RPMI8226 (cell line): ENCODE measurements at places on chromosomes 6 and 20.
A peak's percentile ranks its signal among the peaks of the same experiment; 100 is the strongest.

DNA sequence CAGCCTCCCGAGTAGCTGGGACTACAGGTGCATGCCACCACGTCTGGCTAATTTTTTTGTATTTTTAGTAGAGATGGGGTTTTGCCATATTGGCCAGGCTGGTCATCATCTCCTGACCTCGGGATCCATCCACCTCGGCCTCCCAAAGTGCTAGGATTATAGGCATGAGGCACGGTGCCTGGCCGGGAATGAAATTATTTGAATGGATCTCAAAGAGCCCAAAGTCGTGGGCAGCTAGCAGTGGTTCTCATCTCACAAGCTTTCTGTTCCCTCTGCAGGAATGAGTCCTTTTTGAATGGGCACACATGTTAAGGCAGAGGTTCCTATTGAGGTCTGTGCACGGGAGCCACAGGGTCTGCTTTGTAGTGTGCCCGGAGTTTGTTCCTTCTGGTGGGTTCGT is 34.9 kb downstream of the PPP1R3G start:
- DNase-seq, result no peak

- DNase-seq, result no peak
Observed at GRCh38 chr6:4819706-4820283, 43.6 kb downstream of the CDYL start.

DNA sequence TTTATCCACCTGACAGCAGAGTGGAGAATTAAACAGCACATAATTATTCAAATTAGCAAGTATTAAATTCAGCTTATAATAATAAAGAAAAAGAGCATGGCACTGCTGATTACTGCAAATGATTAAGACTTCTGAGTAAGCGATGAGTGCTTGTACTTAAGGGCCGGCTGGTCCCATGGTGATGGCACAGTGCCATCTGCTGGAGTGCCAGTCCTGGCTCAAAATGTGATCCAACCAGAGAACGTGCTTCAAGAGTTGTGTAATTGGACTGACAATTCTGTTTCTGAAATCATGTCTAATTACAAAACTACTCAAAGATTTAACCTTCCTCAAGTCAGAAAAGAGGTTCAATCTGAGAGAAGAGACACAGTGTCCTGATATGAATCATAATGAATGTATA is 181.6 kb upstream of the RGS17 start:
- DNase-seq, result peak; percentile 68

GRCh38 chr20:50915424-50915823 is 15.8 kb downstream of the ADNP start:
- no peak for DNase-seq

GRCh38 chr6:134041093-134041492 is 11.3 kb downstream of the SLC2A12 start:
- DNase-seq, result peak; percentile 13

- no peak for DNase-seq
Observed at GRCh38 chr6:39995633-39996032, 61.4 kb upstream of the MOCS1 start.

DNA sequence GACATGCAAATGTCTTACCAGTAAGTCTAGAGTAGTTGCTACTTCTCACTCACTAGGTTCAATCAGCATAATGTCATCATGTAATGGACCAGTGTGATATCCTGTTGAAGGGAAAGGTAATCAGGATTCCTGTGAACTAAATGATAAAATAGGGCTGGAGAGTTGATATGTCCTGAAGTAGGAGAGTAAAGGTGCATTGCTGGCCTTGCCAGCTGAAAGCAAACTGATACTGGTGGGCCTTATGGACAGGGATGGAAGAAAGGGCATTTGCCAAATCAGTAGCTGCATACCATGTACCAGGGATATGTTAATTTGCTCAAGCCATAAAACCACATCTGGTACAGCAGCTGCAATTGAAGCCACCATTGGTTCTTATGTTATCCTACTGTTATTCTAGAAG is 37.5 kb upstream of the IYD start:
- DNase-seq, result no peak

GRCh38 chr6:167706313-167707109 is 120.2 kb upstream of the AFDN start:
- DNase-seq, result peak; percentile 22

GRCh38 chr20:1402149-1402548 is 9.3 kb upstream of the FKBP1A start:
- DNase-seq, result no peak

DNA sequence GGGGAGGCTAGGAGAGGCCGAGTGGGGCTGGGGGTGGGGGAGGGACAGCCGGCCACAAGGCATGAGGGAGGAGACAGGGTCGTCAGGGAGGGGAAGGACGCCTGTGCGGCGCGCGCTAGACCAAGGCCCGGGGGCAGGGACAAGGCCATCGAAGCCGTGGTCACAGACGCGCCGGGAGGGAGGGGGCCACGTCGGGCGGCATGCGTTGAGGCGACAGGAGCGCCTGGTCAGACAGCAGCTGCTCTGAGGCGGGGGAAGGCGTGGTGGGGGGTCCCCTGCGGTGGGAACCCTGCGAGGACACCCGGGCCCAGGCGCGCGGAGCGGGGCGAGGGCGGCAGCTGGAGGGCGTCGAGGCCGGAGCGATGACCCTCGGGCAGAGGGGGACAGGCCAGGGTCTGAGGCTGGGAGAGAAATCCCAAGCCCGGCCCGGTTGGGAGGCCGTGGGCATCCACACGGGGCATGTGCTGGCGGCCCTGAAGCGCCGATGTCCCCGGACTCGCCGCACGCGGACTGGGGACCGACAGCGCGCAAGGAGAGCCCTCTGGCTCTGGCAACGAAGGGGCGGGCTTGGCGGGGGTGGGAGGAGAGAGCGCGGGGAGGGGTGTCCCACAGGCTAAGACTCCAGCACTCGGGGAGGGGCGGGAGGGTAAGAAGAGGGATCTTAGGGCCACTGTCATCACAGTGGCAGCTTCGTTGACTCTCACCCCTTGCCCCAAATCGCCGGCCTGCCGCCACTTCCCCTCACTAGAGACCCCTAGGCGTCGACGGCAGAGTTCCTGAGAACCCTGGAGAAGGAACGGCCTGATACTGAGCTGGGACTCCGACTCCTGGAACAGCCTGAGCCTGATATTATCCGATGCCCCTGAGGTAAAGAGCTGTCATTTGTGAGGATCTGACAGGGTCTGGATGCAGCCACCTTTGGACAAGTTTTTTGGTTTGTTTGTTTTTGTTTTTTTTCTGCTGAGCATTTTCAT is 5.0 kb downstream of the TMEM239 start:
- no peak for DNase-seq

- DNase-seq, result no peak
Observed at GRCh38 chr20:2879146-2879545, 5.9 kb downstream of the PTPRA start.

DNA sequence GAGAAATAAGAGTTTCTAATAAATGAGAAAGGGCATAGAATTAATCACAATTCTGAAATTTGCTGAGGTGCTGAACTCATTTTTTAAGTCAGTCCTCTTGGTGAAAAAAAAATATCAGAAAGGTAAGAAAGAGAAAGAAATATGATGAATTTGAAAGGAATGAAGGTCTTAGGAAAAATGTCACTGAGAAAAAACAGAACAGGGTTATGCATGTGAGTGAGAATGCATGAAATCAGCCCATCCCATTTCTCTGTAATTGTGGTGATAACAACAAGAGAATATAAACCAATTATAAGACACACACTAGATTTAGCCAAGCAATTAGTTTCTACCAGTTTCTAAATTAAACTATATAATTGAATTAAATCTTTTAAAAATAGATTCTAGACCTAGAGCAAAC is 138.9 kb downstream of the TBX18 start:
- DNase-seq, result no peak

GRCh38 chr6:1399085-1399780 is 9.9 kb downstream of the FOXF2 start:
- no peak for DNase-seq

GRCh38 chr6:14068133-14068532 is 49.4 kb upstream of the CD83 start:
- no peak for DNase-seq

DNA sequence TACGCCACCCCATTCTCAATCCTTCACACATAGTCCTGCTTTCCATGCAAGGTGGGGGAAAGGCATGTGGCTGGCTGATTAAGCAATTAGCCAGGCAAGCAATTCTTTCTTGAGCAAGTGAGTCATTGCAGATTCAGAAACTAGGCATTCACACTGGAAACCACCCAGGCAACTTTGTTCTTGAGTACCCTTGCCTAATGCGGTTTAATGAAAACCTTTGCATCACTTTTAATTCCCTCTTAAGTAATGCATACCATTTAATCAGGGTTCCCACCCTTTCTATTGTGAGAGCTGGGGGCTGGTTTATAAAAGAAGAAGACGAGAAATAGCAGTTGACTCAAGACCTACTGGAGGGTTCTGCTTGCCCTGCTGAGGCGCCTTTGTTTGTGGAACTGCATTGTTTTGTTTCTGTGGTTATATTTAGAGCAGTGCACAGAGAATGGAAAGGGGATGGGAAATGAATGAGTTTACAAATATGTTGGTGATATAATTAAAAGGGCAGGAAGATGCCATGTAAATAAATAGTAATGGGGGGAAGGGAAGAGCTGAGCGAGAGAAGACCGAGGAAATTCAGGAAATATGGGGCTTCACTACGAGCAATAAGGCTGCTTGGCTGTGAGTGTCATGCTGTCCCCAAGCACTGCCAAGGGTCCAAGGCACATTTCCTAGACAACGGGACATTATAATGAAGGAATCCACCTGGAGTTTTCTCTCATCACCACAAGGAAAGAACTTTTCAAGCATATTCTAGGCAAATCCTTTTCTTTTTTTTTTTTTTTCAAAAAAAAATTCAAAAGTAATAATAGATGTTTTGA is 48.8 kb upstream of the TSHZ2 start:
- DNase-seq, result no peak

GRCh38 chr6:70423189-70424134 is 10.2 kb downstream of the FAM135A start:
- DNase-seq, result no peak

DNA sequence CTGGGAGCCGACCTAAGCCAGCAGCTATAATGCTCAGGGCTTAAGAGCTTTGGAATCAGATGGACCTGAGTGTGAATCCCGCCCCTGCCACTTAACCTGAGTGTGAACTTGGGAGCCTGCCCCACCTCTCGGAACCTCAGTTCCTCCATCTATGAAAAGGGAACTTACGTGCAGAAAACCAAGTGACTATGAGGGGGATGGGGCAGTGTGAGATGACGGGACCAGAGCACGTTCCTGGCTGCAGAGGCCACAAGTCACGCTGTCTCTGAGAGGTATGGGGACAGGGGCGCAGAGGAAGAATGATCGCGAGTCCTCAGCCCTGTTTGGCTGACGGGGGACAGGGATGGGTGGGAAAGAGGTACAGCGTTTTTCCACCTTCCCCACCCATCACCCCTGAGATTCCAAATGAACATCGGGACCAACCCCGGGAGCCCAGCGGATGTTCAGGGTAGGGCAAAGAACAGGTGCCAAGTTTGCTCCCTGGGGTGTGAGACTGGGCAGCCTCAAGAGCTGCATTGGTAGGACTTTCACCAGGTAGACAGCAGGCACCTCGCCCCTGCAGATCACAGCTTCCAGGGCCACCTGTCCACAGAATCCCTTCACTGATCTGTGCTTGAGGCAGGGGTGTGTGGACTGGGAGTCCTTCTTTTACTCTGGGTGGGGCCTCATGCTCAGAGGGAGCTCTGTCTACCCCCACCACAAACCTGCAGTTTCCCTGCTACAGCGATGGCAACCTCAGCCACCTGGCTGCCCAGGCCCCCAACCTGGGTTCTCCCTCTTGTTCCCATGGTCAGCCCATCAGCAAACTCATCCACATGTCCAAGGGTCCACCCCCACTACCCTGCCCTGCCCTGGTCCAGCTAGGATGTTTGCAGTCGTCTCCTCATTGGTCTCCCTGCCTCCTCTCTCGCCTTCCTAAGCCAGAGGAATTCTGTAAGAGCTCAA is 85.8 kb downstream of the CEBPB start:
- peak; percentile 33 for DNase-seq

- no peak for DNase-seq
Observed at GRCh38 chr20:60240415-60240814, 282.2 kb downstream of the CDH26 start.

DNA sequence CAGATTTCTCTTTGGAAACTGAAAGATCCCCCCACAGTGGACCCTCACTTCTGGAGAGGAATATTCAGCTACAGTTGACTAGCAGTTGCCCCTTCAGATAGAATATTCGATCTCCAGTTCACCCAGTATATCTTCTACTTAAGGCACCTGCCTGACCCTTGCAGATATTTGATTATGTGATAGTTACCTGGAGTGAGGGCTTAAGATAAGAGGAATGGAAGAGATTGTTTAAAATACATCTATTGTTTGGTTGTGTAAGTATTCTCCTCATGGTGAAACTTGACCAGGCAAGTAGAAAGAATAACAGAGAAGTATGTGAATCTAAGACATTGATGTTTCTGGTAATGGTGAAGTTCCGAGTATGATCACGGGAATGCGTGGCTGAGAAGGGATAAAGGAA is 1.6 kb upstream of the ZCCHC3 start:
- no peak for DNase-seq

GRCh38 chr6:168527451-168528210 is 86.6 kb downstream of the SMOC2 start:
- DNase-seq, result no peak

- no peak for DNase-seq
Observed at GRCh38 chr6:30891816-30892538, 7.7 kb downstream of the DDR1 start.

DNA sequence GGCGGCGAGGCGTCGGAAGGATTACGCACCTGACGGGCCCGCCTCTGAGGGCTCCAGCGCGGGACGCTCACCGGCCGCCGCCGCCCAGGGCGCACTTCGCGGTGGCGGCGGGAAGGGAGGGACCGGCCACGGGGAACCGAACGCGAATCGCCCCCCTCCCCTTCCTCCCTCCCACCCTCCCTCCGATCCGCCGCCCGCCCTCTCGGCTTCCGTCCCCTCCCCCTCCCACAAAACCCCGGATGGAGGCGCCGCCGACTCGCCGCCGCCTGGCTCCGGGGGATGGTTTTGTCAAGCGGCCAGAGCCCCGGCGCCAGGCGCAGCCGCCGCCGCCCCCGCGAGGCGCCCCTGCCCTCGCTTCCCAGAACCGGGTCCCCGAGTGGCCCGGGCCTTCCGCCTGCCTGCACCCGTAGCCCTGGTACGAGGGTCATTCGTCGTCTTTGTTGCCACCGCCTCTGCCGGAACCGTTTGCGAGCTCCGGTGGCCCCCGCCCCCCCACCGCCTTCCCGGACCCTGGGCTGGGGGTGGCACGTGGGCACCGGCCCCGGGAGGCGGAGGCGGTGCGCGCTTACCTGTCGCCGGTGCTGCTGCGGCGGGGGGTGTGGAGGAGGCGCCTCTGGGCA is 398 bp downstream of the ZBTB2 start:
- DNase-seq, result peak; percentile 78

DNA sequence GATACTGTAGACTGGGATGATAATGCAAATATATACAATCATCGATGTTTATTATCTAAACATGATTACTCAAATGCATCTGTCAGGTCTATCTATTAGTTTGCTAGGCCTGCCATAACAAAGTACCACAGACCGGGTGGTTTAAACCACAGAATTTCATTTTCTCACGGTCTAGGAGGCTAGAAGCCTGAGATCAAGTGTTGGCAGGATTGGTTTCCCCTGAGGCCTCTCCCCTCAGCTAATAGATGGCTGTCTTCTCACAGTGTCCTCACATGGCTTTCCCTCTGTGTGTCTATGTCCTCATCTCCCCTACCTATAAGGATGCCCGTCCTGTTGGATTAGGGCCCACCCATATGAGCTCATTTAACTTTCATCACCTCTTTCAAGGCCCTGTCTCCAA is 512.6 kb upstream of the SLC35B3 start:
- DNase-seq, result no peak

- DNase-seq, result no peak
Observed at GRCh38 chr6:109008054-109008453, 86.6 kb downstream of the SESN1 start.

GRCh38 chr20:38094373-38094891 is 60.9 kb downstream of the RPRD1B start:
- DNase-seq, result peak; percentile 14
